ENCODE measurements at places on chromosomes 7 and 10.

DNA sequence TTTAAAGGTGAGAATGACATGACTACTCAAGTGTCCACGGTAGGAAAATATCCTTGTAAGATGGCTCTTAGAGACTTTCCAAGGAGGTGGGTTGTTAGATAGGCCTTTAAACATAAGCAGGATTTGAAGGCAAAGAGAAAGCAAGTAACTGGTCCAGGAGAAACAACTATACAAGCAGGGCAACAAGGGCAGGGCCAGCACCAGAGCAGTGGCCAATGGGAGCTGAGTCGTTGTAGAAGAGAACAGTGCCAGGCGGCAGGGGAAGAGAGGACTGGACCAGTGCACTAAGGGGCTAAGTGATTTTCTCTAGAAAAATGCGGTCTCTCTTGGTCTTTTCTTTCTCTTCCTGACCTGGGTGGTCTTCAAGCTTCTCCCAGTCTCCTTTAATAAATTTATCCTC lies 94.9 kb downstream of the GLI3 start:
- DNase-seq = no peak

GRCh38 chr7:91435381-91436059 lies 171.3 kb downstream of the FZD1 start:
- no peak for DNase-seq

DNA sequence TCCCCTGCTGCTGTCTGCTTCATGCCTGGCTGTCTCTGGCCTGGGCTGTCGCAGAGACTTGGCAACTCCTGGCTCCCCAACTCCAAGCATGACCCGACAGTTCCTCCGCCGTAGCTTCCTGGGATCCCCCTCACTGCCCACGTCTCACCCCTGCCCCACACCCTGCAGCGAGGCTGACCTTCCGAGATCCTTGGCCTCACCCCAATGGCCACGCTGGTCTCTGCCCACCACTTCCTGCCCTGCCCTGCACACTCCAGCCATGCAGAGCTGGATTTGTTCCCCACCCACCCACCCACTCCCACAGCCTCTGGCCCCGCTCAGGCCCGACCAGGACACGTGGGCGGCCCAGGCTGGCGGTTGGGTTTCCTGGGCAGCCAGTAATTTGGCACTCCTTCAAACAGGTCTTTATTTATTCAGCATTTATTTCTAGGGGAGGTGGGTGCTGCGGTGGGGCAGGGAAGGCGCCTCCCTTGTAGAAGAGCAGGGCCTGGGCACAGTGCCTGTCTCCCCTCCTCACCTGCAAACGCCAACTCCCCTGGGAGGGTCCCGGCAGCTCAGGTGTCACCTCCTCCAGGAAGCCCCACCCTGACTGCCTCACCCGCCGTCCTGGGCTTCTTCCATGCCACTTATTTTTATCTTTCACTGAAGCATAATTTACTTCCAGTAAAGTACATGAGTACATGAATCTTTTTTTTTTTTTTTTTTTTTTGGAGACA lies 25.5 kb downstream of the GTF2IRD1 start:
- DNase-seq = peak; percentile 68

- no peak for DNase-seq
Observed at GRCh38 chr10:34522546-34522945, 292.6 kb downstream of the PARD3 start.

GRCh38 chr7:25091176-25091575 lies 33.9 kb downstream of the CYCS start:
- DNase-seq = no peak

GRCh38 chr10:8898745-8899330 lies 844.4 kb downstream of the GATA3 start:
- no peak for DNase-seq

DNA sequence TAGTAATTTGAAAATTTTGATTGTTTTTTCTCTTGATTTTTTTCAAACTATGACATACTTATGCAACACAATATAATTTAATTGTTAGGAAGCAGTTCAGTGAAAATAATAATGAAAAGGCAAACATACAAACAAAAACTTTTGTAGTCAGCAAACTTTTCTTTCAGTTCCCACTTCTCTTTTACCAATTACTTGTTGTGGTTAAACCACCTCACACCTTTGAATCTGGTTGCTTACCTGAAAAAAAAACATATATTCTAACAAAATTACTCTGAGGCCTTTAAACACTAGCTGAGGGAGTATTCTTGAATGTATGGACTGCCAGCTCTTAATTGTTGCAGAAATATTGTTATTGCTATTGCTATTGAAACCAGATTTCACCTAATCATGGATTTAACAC lies 266.2 kb upstream of the SEMA3C start:
- no peak for DNase-seq

- DNase-seq = no peak
Observed at GRCh38 chr7:1720326-1720725, 50.2 kb downstream of the ELFN1 start.

GRCh38 chr10:20117471-20117870 lies 301.2 kb downstream of the PLXDC2 start:
- DNase-seq = no peak

DNA sequence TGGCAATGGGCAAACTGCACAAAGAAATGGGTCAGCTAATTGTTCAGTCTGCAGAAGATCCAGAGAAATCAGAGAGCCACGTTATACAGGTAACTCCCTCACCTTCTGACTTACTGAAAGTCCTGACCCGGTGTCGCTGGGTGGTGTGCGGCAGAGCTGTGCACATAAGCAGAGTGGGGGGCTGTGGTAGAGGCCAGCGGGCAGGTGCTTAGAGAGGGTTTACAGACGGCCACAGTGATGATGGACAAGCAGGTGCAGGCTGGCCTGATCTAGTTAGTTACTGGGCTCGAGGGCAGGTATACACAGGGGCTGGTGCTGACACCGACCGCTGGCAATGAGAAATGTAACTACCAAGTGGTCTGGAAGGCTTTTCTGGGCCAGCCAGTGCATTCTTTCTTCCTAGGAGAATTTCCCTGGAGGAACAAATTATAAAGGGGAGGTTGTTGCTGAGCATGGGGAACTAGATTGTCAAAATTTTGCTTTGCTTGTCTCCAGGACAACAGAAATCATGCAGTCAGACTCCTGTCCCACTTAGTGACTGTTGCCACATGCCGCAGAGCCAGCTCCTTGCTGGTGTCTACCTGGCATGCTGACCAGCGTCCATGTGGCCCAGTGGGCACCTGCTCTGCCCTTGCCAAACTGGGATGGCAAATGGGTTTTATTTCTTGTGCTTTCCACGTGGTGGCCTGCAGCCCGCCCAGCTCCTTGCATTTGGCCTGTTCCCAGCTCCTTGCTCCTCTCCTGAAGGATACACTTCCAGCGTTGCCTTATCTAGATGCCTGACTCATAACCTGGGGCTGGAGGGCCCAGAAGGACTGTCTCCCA lies 28.8 kb downstream of the DENND10 start:
- no peak for DNase-seq

DNA sequence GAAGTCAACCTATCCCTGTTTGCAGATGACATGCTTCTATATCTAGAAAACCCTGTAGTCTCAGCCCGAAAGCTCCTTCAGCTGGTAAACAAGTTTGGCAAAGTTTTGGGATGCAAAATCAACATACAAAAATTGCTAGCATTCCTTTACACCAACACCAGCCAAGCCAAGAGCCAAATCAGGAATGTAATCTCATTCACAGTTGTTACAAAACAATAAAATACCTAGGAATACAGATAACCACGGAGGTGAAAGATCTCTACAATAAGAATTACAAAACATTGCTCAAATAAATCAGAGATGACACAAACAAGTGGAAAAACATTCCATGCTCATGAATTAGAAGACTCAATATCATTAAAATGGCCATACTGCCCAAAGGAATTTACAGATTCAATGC lies 50.4 kb upstream of the ZNF365 start:
- no peak for DNase-seq

DNA sequence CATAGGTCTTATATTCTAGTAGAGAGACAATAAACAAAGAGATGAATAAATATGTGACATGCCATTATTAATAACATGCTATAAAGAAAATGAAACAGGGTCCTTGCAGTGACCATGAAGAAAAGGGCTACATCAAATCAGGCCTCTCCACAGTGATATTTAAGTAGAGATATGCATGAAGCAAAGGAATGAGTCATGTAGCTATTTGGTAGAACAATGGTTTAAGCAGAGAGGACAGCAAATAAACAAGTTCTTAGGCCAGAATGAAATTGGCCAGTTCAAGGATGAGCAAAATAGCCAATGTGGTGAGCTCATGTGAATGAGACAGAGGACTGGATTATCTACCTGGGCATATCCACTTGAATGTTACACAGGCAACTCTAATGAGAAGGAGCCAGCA lies 172.2 kb upstream of the FERD3L start:
- no peak for DNase-seq

DNA sequence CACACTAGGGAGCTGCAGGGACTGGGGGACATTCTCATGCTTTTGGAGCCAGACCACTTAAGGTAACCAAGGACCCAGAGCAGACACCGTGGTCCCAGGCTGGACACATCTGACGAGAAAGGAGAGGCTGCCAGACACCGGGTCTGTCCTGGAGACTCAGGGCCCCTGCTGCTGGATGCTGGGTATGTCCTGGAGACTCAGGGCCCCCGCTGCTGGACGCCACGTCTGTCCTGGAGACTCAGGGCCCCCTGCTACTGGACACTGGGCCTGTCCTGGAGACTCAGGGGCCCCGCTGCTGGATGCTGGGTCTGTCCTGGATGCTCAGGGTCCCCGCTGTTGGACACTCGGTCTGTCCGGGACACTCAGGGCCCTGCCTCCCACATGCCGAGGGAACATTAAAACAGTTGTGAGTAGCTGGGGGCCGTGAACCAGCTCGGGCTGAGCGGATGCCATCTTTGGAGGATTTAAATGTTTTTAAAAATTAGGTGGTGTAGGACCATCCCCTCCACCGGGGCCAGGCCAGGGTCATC lies 249.7 kb downstream of the DNAJB6 start:
- DNase-seq = no peak

- no peak for DNase-seq
Observed at GRCh38 chr7:66353547-66353946, 148.4 kb downstream of the TPST1 start.

DNA sequence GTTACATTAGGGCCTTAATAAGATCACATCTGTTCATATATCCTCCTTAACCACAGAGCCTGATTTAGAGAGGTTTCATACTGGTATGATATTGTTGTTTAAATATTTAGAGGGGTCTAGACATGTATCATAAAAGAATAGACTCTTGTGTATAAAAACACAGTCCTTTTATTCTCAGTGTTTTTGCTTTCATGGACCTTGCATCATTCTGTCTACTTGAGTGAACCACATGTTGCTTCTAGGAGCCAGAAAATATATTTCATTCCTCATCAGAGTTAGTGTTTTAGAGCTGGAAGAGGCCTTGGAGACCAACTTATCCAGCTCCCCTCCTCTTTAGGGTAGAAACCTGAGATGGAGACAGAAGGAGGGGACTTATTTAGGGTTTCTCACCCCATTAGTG lies 312.8 kb downstream of the LRMDA start:
- no peak for DNase-seq

- DNase-seq = no peak
Observed at GRCh38 chr7:133419041-133419440, 166.2 kb downstream of the EXOC4 start.

DNA sequence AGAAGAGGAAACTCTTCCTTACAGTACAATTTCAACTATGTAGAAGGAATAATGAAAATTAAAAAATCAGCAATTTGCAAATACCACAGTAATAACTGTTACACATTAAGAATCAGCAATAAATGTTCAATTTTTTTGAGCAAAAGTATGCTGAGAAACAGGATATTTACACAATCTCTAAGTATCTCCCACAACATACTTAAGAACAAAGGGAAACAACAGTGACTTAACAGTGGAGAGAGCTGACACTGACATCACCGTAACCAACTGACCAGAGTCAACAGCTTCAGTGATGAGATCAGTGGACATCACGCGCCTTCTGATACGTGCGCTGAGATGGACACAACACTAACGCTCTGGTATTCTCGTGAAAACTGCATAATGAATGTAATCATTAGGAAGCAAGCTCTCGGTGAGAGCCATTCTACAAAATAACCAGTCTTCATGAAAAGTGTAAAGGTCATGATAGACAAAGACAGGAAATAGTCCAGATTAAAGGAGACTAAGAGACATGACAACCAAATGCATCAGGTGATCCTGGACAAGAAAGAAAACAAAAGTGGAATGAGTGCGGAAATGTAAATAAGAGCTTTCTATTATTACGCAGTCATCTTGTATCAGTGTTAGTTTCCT lies 82.6 kb downstream of the PIP4K2A start:
- DNase-seq = no peak

- no peak for DNase-seq
Observed at GRCh38 chr7:47763063-47763974, 181.4 kb upstream of the TNS3 start.

- DNase-seq = no peak
Observed at GRCh38 chr10:22229802-22230157, 12.0 kb upstream of the EBLN1 start.

DNA sequence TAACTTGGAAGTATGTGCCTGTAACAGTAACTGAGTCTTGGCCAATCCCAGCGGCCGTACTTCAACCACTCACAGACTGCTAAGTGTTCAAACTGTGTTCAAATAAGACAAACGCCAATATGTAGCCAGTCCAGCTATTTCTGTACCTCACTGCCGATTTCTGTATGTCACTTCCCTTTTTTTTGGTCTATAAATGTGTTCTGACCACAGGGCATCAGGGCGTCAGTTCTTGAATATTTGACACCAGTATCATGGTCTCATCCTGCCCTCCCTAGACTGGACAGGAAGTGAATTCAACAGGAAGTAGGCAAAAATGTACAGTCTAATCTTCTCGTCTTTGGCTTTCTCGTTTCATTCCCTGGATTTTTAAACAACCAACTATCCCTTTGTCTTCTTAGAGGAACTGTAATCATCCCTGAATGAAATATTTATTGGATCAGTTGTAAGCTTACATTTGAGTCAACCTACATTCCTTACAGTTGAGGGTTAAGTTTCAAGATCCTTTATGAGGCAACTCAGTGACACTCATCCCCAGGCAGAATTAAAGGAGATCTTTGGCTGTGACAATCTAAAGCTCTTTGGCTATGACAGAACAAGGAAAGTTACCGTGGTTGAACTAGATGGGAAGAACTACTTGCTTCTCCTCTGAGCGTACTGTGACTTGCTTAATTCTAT lies 232.7 kb downstream of the NSUN6 start:
- no peak for DNase-seq

GRCh38 chr10:124476043-124476725 lies 14.6 kb downstream of the LHPP start:
- no peak for DNase-seq

DNA sequence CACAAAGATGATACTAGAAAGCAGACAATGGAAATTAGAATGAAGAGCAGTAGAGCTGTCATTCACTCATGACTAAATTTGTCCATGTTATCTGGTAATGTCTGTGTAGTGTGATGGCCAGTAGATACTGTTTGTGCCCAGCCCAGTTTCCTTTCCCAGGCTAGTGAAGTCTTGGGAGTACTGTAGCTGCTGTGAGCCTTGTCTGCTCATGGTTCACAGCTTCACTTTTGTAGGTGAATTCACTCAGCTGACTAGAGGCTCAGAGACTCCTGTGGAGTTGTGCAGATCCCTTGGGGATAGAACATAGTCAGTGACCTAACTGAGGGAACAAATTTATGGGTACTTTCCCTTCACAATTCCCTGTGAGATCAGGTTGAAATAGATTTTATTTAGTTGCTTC lies 572.5 kb downstream of the ARL4A start:
- no peak for DNase-seq

- DNase-seq = no peak
Observed at GRCh38 chr10:91513598-91514424, 103.7 kb downstream of the HECTD2 start.

- no peak for DNase-seq
Observed at GRCh38 chr10:77245953-77246352, 391.7 kb downstream of the KCNMA1 start.

Measured in H7 (cell line).